ENCODE measurements at places on chromosomes 3 and 15. TPM values are rescaled to one million over a fixed set of nuclear protein-coding genes. Genes with fewer than 3 reads are reported as not detected.

The TLR9 gene
- total RNA-seq: 0.09 TPM

The SLC15A2 gene
- total RNA-seq: 27.0 TPM

The FAN1 gene
- 25.5 TPM for total RNA-seq

The ZNF620 gene
- total RNA-seq: 2.9 TPM

The C3orf80 gene
- total RNA-seq: 0.13 TPM

The MFSD1 gene
- total RNA-seq: 37.6 TPM

The LSM3 gene
- 13.2 TPM for total RNA-seq

The RTP3 gene
- 0.04 TPM for total RNA-seq

The COPS2 gene
- 70.4 TPM for total RNA-seq

The PLOD2 gene
- total RNA-seq: 25.8 TPM

The PRSS50 gene
- 0.09 TPM for total RNA-seq

The NXPE3 gene
- 8.9 TPM for total RNA-seq

The IL17RB gene
- 0.93 TPM for total RNA-seq

The VEPH1 gene
- total RNA-seq: 1.2 TPM

The CSTA gene
- 0.22 TPM for total RNA-seq

The CCR8 gene
- total RNA-seq: not detected

The RBP2 gene
- not detected for total RNA-seq

The CLDN18 gene
- total RNA-seq: not detected

The MFAP1 gene
- total RNA-seq: 25.9 TPM

The LTF gene
- 1.3 TPM for total RNA-seq

The CNTN3 gene
- 9.8 TPM for total RNA-seq

The CDHR4 gene
- not detected for total RNA-seq

The CYP1A2 gene
- total RNA-seq: not detected

The CAMP gene
- total RNA-seq: 0.49 TPM

The GPR27 gene
- total RNA-seq: 1.5 TPM

The CHRNA3 gene
- total RNA-seq: 0.13 TPM

The PPM1M gene
- total RNA-seq: 11.6 TPM

The CFAP44 gene
- total RNA-seq: 5.4 TPM

The DUOXA2 gene
- not detected for total RNA-seq

The NLGN1 gene
- total RNA-seq: 8.5 TPM

The PSTPIP1 gene
- 2.3 TPM for total RNA-seq

The LCTL gene
- not detected for total RNA-seq

The TMOD3 gene
- 20.8 TPM for total RNA-seq

The HSPBAP1 gene
- total RNA-seq: 6.9 TPM

The CPLX3 gene
- total RNA-seq: not detected

The CADM2 gene
- total RNA-seq: 3.9 TPM

The GNAI2 gene
- 116 TPM for total RNA-seq

The GABRB3 gene
- total RNA-seq: 2.3 TPM

The ARHGEF26 gene
- 13.3 TPM for total RNA-seq

The ESYT3 gene
- total RNA-seq: 11.0 TPM

The PLCH1 gene
- 0.44 TPM for total RNA-seq

The ERC2 gene
- total RNA-seq: 2.0 TPM

The WNT5A gene
- total RNA-seq: 10.6 TPM

The AHSG gene
- total RNA-seq: 0.75 TPM

The C2CD4A gene
- under 0.01 TPM for total RNA-seq

The HIGD2B gene
- not detected for total RNA-seq

The ITGA11 gene
- 10.2 TPM for total RNA-seq

The NKTR gene
- total RNA-seq: 68.7 TPM

The SLC12A1 gene
- not detected for total RNA-seq

The KIF7 gene
- total RNA-seq: 5.0 TPM

The CFAP92 gene
- 0.27 TPM for total RNA-seq

The ATP13A5 gene
- total RNA-seq: 0.09 TPM

The SAMMSON gene
- 0.04 TPM for total RNA-seq

The NAALADL2 gene
- 17.4 TPM for total RNA-seq

The EOMES gene
- 0.18 TPM for total RNA-seq
